ENCODE measurements at places on chromosomes 3 and 15. TPM values are rescaled to one million over a fixed set of nuclear protein-coding genes. Genes with fewer than 3 reads are reported as not detected.

GRCh38 chr3:160312014-160312624, 86.9 kb downstream of the C3orf80 start:
- DNase-seq, result peak; percentile 13
- H3K27me3 ChIP-seq, result no peaks in the 10 kb centered on the region
- no peaks in the 10 kb centered on the region for H3K4me1 ChIP-seq
- peaks cover 14% of the 10 kb centered on the region for H3K36me3 ChIP-seq
- no peak overlapping the region for H3K27ac ChIP-seq

GRCh38 chr3:189787191-189787590, 156.0 kb downstream of the TP63 start:
- no peaks in the 10 kb centered on the region for H3K27me3 ChIP-seq
- H3K27ac ChIP-seq, result no peak overlapping the region
- DNase-seq, result no peak
- no peaks in the 10 kb centered on the region for H3K36me3 ChIP-seq
- no peak overlapping the region for H3K4me3 ChIP-seq

DNA sequence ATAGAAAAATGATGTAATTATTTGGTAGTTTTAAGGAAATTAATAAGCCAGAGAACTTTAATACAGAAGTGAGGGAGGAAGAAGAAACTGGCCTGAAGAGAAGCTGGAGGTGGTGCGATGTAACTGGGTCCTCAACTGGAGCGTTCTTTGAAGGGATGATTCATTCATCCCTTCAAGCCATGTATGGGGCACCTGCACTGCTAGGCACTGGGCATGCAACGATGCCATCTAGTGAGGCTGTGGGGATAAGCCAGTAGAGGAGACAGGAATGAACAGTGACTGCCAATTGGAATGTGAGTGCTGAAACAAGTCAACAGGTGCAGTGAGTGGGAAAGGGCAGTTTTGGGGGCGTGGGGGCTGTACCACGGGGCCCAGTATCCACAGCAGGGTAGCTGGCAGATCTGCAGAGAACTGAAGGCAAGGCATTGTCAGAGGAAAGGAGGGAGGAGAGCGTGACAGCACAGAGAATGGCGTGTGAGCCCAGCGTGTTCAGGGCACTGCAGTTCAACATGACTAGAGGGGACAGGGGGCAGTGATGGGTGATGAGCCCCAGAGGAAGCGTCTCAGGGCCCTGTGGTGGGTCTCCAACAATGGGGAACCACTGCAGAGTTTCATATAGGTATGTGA, 3.8 kb upstream of the KIF23 start:
- DNase-seq, result peak; percentile 18
- H3K36me3 ChIP-seq, result peaks cover 5% of the 10 kb centered on the region
- peaks cover 16% of the 10 kb centered on the region for H3K4me1 ChIP-seq
- H3K27ac ChIP-seq, result no peak overlapping the region
- H3K4me3 ChIP-seq, result no peak overlapping the region
- H3K27me3 ChIP-seq, result peaks cover 16% of the 10 kb centered on the region

DNA sequence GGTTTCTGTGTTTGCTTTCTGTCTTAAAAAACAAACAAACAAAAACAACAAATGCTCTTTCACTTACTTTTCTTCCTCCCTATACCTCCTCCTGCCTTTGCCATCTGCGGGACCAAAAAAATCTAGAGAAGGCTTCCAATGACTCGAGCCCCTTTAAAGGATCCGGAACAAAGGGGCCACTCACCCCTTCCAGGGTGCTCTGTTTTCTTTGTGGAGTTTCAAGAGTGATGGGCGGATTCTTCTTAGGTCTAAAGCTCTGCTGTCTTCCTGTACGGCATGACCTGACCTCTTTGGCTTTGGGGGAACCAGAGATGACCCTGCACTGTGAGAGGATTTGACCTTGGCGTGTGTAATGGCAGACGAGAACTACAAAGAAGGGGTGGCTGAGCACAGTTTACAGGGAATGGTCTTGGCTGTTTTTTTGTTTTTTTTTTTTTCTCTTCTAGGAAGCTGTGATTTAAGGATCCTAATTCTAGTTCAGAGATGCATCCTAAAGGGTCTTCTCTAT, 2.2 kb upstream of the MUC20 start:
- no peak for DNase-seq
- peaks cover 4% of the 10 kb centered on the region for H3K27me3 ChIP-seq
- no peak overlapping the region for H3K27ac ChIP-seq
- H3K36me3 ChIP-seq, result peaks cover 5% of the 10 kb centered on the region
- H3K4me1 ChIP-seq, result peaks cover 5% of the 10 kb centered on the region

- H3K27ac ChIP-seq, result no peak overlapping the region
- H3K36me3 ChIP-seq, result no peaks in the 10 kb centered on the region
- no peak for DNase-seq
- H3K4me1 ChIP-seq, result no peaks in the 10 kb centered on the region
- H3K27me3 ChIP-seq, result peaks cover 9% of the 10 kb centered on the region
Observed at GRCh38 chr15:62503451-62503850, 338.4 kb upstream of the C2CD4B start.

DNA sequence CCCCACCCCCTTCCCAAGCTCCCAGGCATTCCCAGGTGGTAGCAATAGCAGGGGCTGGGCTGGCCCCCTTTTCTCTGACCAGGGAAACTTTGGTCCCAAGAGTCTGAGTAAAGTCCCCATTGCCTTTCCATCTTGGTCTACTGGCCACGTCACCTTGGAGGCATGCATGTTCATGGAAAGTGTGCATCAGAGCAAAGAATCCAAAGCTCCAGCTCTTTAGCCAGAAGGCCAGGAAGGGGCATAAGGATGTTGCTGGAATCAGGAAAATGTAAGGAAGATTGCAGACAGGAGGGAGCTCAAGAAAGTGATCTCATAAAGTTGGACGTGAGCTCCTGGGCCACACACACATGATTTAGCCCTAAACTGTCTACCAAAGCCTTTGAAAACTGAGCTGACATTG, 63.6 kb downstream of the KBTBD12 start:
- DNase-seq, result no peak
- H3K4me1 ChIP-seq, result no peaks in the 10 kb centered on the region
- peaks cover 30% of the 10 kb centered on the region for H3K27me3 ChIP-seq
- no peak overlapping the region for H3K4me3 ChIP-seq
- no peaks in the 10 kb centered on the region for H3K36me3 ChIP-seq

Gene TMEM45A
- total RNA-seq, result 0.17 TPM

Gene FAM81A
- total RNA-seq, result 0.57 TPM

Gene CLRN1
- not detected for total RNA-seq

Gene GRK7
- not detected for total RNA-seq

Gene STRC
- 0.20 TPM for total RNA-seq

Gene ZNF619
- 9.5 TPM for total RNA-seq
